ENCODE measurements at places on chromosomes 11 and 22.

DNA sequence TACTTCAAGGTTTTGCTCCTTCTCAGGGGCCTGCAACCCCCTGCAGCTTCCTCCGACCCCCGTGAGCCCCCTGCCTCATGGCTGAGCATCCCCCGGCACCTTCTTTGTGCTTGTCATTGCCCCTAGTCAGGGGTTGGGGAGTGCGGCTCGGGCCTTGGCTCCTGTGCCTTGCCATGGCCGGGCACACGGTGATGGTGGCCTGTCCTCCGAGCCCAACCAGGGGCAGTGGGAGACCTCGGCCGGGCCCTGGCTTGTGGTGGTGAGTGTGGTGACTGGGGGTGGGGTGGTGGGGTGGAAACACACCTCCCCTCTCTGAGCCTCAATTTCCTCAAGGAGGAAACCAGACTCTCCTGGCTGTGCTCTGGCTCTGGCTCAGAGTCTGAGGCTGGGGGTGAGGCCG is 1.5 kb upstream of the MRGPRG start:
- no peak for DNase-seq

DNA sequence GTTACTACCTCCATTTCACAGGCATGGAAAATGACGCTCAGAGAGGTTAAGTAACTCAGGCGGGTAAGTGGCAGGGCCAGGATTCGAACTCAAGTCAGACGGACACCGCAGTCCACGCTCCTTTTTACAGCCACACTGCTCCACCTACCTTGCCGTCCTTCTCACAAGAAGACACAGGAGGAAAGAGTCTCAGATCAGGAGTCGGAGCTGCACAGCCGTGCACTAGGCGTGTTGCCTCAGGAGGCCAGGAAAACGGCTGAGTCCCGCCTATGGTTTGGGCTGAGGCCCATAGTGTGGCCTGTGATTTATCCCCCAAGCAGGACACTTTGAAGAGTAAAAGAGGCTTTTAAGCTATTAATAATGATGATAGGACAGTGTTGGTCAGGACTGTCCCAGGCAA is 44.7 kb upstream of the CD5 start:
- no peak for DNase-seq

GRCh38 chr22:37244922-37245722 is 1.1 kb upstream of the RAC2 start:
- no peak for DNase-seq

DNA sequence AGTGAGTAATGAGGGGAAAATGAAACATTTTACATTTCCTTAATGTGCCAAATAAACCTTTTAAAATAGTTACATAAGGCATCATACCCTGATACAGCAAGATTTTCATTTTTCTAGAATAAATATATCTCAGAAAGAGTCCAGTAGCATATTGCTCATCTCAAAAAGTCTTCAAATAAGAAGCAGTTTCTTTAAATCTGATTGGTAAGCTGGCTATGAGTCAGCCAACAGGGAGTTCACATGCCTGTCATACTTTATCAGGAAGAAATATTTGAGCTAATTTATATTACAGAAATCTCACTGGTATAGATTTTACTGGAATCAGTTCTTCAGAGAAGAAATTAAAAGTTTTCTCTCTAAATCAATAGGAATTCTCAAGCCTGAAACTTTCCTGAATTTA is 258.1 kb downstream of the C11orf87 start:
- DNase-seq, result no peak

DNA sequence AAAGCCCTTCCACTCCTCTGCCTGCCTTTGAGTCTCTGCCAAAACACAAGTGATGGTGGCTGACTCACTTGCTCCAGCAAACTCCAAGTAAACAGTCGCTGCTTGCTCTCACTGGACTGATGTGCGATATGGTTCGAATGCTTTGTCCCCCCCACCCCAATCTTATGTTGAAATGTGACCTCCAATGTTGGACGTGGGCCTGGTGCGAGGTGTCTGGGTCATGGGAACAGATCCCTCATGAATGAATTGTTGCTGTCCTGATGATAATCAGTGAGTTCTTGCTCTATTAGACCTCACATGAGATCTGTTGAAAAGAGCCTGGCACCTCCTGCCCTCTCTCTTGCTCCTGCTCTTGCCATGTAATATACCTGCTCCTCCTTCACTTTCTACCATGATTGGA is 747.9 kb downstream of the OPCML start:
- no peak for DNase-seq

- DNase-seq, result no peak
Measured at GRCh38 chr11:15499674-15500073, 385.0 kb downstream of the INSC start.

GRCh38 chr11:75445315-75445953 is 12.4 kb upstream of the KLHL35 start:
- DNase-seq, result peak; percentile 42

- DNase-seq, result no peak
Measured at GRCh38 chr22:23070418-23071229, at the start of gene GNAZ. TSS of gene GNAZ (plus strand) at chr22:23070519. CDS start at chr22:23095696, 25,177 bp downstream.

DNA sequence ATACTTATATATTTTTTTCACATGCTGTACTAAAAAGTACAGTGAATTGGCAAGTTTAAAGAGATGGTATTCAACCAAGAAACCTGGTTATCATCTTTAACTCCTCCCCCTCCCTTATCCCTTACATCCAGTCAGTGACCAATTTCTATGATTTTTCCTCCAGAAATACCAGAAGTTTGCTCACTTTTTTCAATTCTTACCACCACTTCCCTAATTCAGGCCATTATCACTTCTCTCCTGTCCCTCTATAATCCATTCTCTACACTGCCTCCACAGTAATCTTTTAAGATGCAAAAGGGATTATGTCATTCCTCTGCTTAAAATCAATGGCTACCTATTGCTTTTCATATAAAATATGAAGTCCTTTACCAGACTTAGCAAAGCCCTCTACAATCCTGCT is 62.8 kb downstream of the CEP57 start:
- DNase-seq, result no peak

DNA sequence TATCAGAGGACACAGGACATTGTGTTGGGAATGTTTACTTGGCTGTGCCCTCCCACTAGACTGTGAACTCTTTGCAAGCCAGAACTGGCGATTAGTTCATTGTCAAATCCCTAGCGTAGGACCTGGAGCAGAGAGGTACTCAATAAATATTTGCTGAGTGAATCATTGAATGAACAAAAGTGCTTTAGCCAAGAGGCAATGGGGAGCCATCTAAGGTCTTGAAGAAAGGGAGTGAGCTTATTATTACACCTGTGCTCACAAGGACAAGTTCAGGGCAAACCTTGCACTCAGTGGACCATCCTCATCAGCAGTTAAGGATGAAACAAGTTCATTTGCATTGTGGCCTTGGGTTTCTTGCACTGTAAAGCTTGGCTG is 1.1 kb upstream of the RASSF10 start:
- DNase-seq, result no peak

GRCh38 chr11:88042238-88042637 is 133.0 kb downstream of the RAB38 start:
- no peak for DNase-seq

DNA sequence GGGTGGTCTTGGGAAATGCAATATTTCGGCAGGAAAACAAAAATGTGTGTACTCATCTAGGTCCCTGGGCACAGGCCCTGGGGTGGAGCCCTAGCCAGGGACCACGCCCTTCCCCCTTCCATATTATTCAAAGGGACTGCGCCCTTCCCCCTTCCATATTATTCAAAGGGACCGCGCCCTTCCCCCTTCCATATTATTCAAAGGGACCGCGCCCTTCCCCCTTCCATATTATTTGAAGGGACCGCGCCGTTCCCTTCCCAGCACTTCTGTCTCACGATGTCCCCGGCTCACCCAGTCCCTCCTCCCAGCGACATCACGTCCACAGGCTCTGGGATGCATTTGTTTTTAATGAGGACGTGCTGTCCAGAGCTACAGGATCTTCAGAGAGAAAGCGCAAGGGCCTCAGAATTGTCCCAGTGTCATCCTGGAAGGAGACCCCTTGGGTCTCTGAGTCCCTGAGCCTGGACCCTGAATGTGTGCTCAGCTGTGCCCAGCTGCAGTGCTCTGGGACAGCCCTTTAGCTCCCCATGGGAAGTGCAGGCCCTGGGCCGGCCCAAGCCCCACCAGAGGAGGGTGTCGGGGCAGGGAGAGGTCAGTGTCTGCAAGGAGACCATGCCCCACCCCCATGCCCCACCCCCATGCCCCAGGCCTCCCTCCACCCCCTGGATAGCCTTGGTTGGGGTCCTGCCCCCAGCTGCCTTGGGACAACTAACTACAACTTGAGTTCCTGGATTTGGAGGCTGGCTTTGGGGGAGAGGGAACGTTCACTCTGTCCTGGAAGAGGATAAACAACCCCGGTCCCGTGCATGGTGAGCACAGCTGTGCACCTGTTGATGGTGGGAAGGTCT is 810.0 kb downstream of the BRD1 start:
- DNase-seq, result no peak

- no peak for DNase-seq
Measured at GRCh38 chr22:47609653-47610052, 847.2 kb downstream of the TBC1D22A start.

GRCh38 chr11:6812390-6813005 is 13.0 kb upstream of the OR6A2 start:
- no peak for DNase-seq

GRCh38 chr11:64058494-64058893 is 22.8 kb downstream of the FLRT1 start:
- no peak for DNase-seq

- no peak for DNase-seq
Measured at GRCh38 chr22:49035818-49036457, 791.7 kb downstream of the BRD1 start.

GRCh38 chr22:50304528-50305392 is 2.7 kb downstream of the PLXNB2 start:
- DNase-seq, result no peak

DNA sequence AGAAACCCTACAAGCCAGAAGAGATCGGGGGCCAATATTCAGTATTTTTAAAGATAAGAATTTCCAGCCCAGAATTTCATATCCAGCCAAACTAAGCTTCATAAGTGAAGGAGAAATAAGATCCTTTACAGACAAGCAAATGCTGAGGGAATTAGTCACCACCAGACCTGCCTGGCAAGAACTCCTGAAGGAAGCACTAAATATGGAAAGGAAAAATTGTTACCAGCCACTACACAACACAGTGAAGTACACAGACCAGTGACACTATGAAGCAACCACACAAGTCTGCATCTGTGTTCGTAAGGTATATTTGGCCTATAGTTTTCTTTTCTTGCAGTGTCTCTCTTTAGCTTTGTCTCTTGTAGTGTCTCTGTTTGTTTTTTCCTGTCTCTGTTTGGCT is 29.0 kb downstream of the TMEM225 start:
- no peak for DNase-seq

- DNase-seq, result no peak
Measured at GRCh38 chr11:10109806-10110205, 184.2 kb downstream of the SBF2 start.

DNA sequence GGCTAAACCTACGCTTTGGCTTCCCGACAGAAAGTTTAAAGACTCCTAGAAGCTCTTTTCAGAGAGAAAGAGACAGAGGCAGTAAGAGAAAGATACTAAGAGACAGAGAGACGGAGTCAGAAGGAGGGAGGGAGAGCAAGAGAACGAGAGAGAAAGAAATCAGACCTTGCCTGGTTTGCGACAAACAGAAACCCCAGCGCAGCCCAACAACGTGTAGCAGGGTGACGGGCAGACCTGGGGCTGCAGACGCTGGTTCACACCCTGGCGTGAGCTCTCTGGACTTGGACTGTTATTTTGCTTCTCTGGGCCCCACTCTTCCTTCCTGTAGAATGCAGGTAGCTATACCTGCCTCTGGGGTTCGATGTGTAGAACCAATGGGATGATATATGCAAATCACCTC is 244.4 kb upstream of the SYN3 start:
- DNase-seq, result no peak

Measured in occipital lobe (tissue), 3 donors.